ENCODE measurements at places on chromosomes 2 and 18.

DNA sequence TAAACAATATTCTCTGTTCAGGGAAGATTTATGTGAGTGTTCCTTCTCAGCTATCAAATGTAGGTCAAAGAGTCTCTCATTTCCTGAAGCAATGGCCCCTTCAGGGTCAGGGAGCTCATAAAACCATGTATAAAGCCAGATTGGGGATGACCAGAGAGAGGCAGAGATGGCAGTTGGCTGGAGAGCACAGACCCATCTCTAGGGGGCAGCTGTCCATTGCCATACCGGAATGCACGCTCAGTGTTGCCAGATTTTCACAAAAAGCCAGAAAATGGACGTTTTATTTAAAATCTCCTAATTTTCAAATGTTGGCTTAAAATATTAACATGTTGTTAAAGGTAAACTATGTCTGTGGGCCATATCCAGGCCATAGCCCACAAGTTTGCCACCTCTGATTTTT lies 1920.7 kb upstream of the CELF4 start:
- DNase-seq = no peak

DNA sequence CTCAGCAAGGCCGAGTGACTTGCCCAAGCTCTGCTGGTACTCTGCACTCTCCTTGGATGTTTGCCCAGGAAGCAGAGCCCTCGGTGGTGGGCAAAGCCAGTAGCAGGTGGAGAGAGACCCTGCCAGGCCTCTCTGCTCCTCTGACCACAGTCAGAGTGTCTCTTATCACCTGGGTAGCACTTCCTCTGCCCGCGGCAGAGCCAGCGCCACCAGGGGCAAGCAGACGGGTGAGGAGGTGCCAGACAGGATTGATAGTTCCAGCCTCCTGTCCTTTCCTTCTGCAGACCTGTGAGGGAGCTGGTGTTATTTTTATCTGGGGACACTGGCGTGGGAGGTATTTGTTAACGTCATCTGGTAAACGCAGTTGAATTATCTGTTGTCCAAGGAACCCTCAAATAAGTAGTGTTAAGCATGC lies 152.9 kb downstream of the SMAD7 start:
- peak; percentile 41 for DNase-seq

GRCh38 chr2:222939208-222939856 lies 78.5 kb downstream of the ACSL3 start:
- DNase-seq = no peak

GRCh38 chr2:237344942-237345341 lies 69.0 kb downstream of the COL6A3 start:
- DNase-seq = no peak

DNA sequence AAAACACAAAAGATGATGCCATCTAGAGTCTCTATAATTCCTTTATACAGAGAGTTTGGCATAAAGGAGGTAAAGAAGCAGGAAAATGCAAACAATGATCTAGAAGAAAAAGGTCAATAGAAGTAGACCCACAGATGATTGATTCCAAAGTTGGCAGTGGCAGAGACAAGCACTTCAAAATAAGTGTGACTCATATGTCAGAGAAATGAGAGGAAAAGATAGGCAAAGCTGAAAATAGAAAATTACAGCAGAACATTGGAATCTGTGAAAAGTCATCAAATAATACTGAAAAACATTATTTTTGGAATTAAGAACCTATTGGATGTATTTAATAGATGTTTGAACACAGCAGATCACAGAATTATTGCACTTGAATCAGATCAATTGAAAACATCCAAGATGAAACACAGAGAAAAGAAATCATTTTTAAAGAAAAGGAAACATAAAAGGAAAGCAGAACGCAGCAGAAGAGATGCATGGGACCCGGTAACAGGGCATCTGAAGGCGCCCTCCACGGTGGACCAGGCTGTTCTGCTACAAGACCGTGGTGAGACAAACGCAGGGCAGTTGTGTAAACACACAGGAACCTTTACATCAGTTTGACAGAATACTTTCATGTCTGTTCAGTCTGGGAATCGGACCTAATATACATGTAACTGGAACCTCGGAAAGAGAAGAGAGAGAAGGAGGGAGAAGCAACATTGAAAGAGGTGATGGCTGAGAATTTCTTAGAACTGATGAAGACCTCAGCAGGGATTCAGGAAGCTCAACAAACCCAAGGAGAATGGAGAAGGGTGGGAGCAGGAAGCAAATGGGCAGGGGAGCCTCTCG lies 74.6 kb upstream of the GPC1 start:
- DNase-seq = peak; percentile 82

GRCh38 chr2:179393481-179393880 lies 128.8 kb upstream of the SESTD1 start:
- no peak for DNase-seq

DNA sequence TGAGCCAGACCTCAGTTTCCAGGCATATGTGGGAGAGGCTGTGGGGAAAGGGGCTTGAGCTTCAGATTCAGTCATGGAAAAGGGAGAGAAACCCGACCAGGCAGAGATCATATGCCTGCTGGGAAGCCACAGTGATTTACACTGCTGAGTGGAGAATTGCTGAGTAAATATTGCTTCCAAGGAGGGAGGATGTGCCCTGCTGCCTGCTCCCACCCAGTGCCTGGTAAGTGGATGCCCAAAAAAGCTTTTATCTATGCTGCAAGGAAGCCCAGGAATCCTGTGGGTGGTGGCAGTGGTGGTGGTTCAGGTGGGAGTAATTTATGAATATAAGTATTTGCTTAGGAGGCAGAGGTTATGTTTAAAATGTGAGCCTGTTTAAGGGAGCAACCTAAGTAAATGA lies 39.5 kb downstream of the INO80C start:
- DNase-seq = no peak

DNA sequence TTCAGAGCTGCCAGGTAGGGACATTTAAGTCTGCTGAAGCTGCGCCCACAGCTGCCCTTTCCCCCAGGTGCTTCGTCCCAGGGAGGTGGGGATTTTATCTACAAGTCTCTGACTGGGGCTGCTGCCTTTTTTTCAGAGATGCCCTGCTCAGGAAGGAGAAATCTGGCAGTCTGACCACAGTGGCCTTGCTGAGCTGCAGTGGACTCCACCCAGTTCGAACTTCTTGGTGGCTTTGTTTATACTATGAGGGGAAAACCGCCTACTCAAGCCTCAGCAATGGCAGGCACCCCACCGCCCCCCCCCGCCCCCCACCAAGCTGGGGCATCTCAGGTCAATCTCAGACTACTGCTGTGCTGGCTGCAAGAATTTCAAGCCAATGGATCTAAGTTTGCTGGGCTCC lies 458.1 kb upstream of the RAB12 start:
- DNase-seq = no peak

GRCh38 chr2:230879891-230880290 lies 15.1 kb downstream of the ITM2C start:
- peak; percentile 1 for DNase-seq

GRCh38 chr18:76985156-76985950 lies 147.2 kb downstream of the MBP start:
- DNase-seq = no peak

DNA sequence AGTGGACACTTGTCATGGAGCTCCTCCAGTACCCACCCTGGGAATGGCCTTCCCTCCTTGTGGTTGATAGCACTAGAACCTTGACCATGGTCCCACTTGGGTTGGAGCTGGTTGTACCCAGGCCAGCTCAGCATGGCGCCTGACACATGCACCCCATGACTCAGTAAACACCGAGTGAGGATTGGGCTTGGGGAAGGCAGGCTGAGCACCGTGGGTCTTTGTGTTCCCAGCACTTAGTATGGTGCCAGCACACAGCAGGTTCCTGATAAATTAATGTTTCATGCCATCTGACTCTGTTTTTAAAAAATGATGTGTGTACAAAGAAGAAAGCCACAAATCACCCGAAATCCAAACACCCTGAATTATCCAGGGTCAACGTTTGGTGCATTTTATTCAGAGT lies 69.8 kb downstream of the CIB4 start:
- DNase-seq = peak; percentile 41

DNA sequence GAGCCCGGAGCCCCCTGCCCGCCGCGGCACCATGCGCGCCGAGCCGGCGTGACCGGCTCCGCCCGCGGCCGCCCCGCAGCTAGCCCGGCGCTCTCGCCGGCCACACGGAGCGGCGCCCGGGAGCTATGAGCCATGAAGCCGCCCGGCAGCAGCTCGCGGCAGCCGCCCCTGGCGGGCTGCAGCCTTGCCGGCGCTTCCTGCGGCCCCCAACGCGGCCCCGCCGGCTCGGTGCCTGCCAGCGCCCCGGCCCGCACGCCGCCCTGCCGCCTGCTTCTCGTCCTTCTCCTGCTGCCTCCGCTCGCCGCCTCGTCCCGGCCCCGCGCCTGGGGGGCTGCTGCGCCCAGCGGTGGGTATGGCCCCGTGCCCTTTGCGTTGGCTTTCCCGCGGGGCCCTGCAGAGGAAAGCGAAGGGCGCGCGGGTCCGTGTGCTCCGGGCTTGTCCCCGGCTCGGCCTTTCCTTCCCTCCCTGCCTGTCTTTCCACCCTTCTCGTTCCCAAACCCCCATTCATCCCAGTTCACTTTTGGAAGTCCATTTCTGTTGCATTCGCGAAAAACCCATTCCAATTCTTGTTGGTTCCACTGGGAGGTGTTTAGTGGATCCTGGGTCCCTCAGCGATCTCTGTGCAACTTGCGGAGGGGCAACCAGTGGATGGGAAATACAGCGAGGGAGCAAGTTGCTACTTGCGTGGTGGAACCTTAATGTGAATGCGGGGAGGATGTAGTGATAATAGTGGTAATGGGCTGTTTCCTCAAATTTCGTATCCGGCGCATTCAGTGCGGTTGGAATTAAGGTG lies 599 bp downstream of the ADAM23 start:
- DNase-seq = peak; percentile 95

DNA sequence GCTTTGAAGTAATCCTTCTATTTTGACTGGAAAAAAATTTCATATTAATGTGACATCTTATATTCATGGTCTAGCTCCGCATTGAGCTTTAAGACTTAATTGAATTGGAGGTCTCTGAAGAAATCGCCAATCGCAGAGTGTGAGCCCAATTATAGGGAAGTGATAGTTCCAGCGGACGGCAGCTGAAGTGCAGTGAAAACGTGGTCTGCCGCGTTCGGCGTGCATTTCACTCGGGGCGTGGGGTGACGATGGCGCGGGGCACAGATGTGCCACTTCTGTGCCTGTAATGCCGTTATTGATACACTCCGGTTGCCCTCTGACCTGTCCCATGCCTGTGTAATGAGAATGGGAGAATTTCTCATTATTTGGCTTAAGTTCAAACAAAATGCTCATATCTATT lies 106.7 kb downstream of the TSHZ1 start:
- DNase-seq = no peak

- no peak for DNase-seq
Observed at GRCh38 chr2:140491876-140492275, 1638.9 kb downstream of the LRP1B start.

DNA sequence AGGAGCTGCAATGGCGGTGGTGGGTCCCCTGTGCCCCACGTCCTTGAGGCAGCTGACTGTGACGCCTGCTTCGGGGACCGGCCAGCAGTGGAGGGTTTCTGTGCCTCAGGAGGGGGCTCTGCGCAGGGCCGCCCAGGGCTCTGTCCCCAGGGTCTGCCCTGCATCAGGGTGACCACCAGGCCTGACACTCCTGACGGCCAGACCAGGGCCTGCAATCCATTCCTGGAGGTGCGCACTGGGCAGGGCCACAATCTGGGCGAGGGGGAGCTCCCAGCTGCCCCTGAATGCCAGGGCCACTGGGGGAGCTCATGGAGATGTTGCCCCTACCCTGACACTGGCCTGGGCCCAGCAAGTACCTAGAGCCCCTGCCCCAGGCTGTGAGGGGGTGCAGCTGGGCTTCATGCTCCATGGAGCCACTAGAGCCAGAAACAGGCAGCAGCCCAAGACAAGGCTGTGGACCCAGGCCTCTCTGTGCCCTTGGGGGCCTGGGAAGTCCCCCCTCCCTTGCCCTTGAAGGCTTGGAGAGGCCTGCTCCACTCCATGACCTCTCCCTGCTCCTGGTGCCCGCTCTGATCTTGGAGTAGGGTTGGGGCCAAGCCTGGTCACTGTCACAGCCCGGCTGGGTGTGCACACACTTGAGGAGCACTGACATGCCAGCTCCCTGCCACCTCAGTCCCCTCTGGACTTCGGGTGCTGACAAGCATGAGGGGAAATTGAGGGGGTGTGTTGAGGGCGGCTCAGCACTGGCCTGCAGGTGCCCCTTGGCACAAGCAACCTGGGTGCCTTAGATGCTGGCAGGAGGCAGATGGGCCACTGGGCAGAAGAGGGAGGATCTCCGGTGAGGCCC lies 55.9 kb downstream of the LDAH start:
- DNase-seq = peak; percentile 52

- DNase-seq = no peak
Observed at GRCh38 chr18:51137891-51138290, 59.6 kb downstream of the MEX3C start.

DNA sequence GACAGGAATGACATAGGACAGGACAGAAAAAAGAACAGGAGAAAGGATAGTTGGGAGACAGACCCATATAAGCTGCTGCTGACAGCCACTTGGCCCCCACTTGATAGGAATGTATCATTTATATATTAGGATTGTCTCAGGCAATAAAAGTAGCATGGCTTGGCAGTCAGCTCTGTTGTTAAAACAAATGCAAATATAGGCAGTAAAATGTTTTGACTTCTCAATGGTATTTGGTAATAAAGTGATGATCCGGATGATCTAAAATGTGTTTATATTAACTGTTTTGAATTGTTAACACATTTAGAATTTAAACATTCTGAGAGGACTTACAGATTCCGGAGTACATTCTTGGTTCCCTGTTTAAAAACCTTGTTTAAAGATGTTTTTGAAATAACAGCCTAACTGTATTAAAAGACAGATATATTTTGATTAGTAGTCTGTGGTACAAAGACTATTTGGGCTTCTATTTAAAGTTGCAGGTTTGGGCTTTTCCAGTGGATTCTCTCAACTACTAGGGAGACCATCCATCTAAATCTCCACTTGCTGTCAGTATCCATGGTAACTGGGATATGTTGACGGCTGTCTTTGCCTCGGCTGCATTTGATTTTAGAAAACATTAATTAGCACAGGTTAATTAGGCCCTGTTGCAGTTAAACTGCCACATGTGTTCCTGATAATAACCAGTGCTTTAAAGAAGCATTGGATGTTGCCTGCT lies 147.6 kb downstream of the ESCO1 start:
- DNase-seq = no peak

GRCh38 chr18:79049506-79049905 lies 19.7 kb upstream of the ATP9B start:
- no peak for DNase-seq

DNA sequence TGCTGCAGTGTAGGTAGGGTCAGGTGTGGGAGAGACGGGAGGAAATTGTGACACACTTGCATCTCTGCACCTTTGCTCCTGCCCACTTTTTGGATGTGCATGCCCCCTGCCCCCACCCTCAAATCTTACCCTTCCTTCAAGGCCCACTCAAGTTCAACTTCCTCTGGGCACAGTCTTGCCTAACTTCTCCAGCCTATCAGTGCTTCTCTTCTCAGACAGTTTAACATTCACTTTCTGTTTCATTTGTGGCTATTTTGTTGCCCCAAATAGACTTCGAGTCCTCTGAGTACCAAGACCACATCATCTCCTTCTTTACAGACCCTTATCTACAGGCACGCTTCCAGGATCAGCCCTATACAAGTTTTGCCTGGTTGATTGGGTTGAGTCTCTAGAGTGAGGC lies 2.7 kb downstream of the ST8SIA5 start:
- no peak for DNase-seq

- peak; percentile 49 for DNase-seq
Observed at GRCh38 chr2:239762106-239762505, 263.0 kb downstream of the NDUFA10 start.
